ENCODE measurements at places on chromosomes 16 and 17. TPM values are rescaled to one million over a fixed set of nuclear protein-coding genes. Genes with fewer than 3 reads are reported as not detected.

GRCh38 chr17:28912281-28912937 is 9.5 kb upstream of the DHRS13 start:
- DNase-seq = no peak

Gene RNF222
- polyA plus RNA-seq = 0.34 TPM

DNA sequence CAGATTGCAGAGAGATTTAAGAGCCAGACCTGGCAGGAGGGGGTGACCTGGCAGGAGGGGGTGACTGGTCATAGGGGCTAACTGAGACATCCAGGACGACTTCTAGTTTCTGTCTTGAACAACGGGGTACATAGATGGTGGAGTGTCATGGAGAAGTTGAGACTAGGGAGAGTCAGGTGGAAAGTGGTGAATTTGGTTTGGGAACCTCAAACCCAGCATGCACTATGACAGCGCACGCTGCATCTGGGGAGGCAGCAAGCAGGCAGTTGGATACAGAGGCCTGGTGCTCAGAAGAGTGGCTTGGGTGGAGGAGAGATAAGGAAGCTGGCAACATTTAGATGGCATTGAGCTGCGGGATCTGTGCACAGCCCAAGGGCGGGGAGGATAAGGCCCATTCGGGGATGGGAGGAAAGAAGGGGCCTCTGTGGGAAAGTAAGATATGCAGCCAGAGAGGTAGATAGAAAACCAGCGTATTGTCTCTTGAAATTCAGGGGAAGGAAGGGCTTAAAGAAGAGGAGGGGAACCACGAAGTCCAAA is 4.5 kb downstream of the RIPOR1 start:
- DNase-seq = no peak

DNA sequence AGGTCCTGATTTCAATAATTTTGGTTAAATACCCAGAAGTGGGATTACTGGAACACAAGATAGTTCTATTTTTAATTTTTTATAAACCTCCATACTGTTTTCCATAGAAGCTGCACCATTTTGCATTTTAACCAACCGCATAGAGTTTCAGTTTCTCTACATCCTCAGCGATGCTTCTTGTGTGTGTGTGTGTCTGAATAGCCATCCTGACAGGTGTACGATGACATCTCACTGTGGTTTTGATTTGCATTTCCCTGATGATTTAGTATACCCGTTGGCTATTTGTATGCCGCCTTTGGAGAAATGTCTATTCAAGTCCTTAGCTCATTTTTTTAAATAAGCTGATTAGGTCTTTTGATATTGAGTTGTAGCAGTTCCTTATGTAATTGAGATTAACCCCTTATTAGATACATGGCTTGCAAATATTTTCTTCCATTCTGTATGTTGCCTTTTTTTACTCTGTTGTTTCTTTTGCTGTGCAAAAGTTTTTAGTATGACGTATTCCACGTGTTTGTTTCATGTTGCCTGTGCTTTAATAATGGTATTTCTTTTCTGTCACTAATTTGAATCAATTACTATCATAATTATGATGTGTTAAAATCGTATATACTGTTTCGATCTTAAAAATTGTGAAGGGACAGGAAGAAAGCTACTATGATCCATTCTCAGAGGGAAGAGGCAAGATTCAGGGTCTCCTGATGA is 227.2 kb upstream of the MON1B start:
- DNase-seq = no peak

DNA sequence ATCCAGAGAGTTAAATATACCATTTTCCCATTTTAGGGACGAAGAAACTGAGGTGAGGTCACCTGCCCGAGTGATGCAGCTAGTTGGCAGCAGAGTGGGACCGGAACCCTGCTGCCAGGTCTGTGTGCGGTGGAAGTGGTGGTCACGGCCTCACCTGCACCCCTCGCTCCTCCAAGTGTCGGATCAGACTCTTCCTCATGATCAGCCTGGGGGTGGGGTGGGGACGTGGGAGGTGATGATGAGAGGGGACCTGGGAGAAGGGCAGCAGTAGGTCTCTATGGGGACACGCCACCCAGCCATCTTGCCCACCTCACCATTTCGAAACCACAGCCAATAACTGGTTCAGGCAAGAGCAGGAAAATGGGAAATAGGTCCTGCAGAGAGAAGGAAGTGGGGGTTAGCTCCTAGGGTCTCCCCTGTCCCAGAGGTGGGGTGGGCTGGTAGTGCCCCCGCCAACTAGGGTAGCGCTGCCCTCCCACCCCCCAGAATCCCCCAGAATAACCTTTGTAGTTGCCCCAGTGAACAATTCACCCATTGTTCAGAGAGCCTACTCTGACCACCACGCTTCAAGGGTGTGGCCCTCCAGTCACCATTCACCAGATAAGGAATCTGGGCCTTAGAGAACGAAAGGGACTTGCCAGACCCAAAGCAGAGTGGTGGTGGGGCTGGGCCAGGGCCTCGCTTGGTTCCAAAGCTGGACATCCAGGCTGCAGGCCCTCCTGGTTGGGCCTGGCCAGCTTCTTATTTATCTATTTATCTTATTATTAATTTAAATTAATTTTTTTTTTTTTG is 5.1 kb downstream of the GDPD3 start:
- no peak for DNase-seq

DNA sequence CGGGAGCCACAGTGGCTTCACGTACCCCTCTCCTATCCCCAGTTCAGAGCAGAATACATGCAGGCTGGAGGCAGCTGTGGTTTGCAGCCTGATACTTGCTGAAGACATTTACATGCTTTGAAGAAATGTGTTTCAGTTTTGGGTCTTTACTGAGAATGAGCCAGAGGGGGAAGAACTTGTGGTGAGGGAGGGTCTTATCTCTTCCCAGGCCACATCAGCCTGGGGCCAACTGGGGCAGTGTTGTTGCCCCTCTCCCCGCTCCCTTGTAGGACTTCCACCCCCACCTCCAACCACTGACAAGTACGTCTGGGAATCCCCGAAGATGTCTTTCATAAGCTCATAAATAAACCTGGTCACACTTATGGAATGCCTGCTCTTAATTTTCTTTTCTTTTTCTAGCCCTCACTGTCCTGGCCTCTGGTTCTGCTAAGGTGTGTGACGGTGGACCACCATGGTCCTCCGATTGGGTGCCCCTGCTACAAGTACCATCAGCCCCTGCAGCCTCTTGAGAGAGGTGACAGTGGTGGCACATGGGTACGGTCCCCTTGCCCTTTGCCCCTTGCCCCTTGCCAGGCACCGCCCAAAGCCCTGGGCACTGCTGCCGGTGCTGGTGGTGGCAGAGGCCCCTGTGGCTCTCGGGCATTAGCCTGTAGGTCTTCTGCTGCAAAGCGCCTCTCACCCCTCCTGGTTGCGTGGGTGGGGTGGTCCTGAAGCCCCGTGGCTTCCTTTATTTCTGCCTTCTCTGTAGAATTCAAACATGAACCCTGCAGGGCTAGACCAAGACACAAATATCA is 144.8 kb upstream of the RPH3AL start:
- no peak for DNase-seq

- peak; percentile 69 for DNase-seq
Observed at GRCh38 chr16:50274326-50275097, 8.2 kb downstream of the ADCY7 start.

- DNase-seq = no peak
Observed at GRCh38 chr16:49742428-49743202, 113.3 kb downstream of the ZNF423 start.

Gene PDPR
- polyA plus RNA-seq = 10.1 TPM

GRCh38 chr16:9844361-9844760 is 337.9 kb downstream of the GRIN2A start:
- DNase-seq = no peak

DNA sequence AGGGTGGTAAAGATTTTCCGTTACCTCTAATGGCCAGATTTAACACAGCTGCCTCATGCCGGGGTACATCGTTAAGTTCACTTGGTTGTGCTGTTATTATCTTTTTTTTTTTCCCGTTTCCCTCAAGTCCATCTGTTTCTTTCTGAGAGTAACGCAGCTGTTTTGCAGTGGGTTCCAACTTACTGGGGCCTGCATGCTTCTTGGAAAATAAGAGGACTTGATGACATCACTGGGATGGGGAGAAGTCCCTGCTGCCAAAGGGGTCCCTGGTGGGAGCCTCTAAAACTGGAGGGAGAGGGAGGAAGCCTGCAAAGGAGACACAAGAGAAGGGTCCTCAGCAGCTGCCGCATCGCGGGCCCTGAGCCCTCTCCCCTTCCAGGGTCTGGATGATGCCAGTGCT is 77.8 kb upstream of the NOL11 start:
- no peak for DNase-seq

Gene ABCA9
- 2.8 TPM for polyA plus RNA-seq

Gene OMG
- 1.3 TPM for polyA plus RNA-seq

DNA sequence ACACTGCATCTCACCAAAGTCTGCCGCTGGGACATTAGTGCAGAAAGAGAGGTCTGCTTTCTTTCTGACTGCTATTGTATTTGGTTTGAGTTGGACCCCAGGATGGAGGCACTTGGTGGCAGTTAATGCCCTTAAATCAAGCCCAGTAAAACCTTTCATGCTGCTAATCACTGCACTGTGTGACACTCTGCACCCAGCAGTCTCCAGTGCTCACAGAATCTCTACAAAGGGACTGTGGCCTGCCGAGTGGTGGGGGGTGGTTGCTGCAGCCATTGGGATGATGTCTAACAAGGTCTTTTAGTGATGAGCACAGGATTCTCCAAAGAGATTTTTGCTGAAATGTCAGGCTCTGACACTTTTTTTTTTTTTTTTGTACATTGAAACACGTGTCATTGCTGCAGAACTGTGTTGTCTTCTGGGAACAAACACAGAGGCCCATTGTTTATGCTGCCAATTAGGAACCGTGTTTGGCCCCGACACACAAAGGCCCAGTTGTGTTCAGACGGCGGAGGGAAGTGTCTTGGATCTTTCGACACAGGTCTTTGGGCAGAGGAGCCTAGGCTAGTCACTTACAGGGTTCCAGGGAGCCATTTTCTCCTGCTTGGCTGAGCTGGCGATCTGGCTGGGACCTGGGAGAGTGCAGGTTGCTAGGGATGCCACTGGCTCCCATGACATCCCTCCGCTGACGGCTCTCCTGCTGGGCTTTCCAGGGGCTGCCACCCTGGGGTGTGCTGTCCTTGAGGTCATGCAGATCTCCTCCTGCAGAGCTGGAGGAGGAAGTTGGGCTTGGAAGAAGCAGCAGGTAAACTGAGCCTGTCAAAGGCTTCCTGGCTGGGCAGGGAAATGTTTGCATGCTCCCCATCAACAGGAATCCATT is 16.2 kb upstream of the TNRC6C start:
- no peak for DNase-seq

DNA sequence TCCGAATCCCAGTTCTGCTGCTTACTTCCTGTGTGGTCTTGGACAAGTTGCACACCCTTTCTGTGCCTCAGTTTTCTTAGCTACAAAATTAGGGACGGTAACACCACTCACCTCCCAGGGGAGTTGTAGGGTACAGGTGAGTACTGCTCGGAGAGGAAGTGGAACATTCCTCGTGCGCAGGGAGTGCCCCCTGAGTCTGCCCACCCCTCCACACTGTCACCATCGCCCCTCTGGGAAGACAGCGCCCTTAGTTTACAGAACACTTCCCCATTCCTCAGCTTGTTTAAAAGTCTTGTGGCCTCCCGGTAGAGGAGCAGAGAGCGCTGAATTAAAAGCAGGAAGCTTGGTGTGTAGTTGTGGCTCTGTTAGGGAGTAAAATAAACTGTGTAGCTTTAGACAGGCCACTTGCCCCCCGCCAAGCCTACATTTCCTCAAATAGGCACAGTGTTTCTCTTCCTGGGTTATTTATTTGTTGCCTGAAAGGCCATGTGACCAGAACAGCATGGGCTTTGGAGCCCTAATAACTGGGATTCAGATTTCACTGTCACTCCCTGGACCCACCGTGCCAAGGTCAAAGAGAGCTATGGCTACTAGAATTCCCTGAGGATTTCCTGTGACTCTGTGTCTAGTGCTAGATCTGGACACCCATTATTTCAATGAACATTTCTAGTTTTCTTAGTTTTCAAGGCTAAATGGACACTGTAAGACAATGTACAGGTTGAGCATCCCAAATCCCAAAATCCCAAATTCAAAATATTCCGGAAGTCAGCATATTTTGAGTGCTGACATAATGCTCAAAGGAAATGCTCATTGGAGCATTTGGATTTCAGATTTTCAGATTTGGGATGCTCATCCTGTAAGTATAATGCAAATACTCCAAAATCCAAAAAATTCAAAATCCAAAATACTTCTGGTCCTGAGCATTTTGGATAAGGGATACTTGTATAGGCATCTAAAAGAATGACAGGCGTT is 372.5 kb downstream of the SNX29 start:
- DNase-seq = no peak

Gene PKMYT1
- polyA plus RNA-seq = 5.3 TPM

Gene TEKT1
- 0.25 TPM for polyA plus RNA-seq

Gene CCL8
- polyA plus RNA-seq = 2.9 TPM

- no peak for DNase-seq
Observed at GRCh38 chr17:9484789-9485188, 90.8 kb downstream of the STX8 start.

Gene CCL23
- 4.2 TPM for polyA plus RNA-seq

DNA sequence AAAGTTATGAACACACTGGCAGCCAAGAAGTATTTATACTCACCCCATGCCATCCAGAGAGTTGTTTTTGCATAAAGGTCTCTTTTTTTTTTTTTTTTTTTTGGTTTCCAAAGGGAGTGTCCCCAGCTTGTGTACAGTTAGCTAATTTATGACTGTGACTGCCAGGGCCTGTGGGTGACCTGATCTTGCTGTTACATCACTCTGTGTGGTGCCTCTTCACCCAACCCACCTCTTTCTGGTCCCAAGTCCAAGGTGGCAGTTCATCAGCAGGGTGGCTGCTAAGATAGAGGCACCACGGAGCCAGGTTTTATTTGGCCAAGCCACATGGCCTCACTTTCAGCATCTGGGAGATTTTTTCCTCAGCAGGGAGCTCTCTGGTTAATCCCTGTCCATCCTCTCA is at the start of gene NOS2:
Gene NOS2 (minus strand): TSS at position 8 of the 400 bp plus-strand sequence. CDS start 1,720 bp downstream, outside the sequence.
- DNase-seq = no peak

DNA sequence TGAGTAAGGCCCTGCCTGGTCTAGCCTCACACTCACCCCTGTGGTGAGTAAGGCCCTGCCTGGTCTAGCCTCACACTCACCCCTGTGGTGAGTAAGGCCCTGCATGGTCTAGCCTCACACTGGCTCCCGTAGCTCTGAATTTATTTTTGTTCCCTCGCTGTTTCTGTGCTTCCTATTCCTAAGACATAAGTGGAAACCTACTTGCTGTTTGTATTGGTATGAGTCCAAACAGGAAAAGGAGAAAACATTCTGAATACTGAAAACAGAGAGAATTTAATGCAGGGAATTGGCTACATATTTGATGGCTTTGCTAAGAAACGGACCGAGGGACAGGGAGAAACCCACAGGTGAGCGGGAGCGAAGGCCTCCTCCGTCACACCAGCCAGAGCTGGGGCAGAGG is 267.8 kb downstream of the FOXL1 start:
- DNase-seq = no peak

GRCh38 chr16:10809706-10810105 is 8.9 kb downstream of the TVP23A start:
- no peak for DNase-seq

Gene MPO
- polyA plus RNA-seq = 5.6 TPM
